GM12864 (cell line): ENCODE measurements at places on chromosomes 4 and X.
A peak's percentile ranks its signal among the peaks of the same experiment; 100 is the strongest.

DNA sequence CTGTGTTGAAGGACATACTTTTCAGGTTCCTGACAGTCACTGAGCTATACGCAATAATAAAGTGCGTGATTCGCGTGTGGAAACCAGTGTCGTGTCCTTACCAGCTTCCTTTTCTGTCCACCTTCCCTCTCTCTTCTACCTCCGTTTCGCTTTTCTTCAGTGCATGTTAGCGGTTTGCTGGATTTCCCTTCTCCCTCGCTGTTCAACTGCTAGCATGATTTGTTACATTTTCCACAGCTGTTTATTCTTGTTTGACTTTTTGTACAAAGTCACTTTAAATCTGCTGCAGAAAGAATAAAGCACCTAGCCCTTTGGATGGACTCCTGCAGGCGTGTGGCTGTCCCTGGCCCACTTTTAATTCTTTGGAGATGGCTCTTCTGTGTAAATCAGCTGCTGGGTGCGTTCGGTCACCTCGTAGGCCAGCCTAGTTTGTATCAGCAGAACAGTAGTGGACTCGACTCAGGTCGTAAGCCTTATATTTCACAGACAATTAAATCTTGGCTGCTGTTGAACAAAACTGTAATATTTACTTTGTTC lies 8.9 kb upstream of the HAND2 start:
- no peak for DNase-seq

GRCh38 chrX:125605145-125605544 lies 285.5 kb downstream of the TEX13C start:
- DNase-seq: no peak

- DNase-seq: no peak
Measured at GRCh38 chr4:78650106-78651024, 98.8 kb downstream of the ANXA3 start.

DNA sequence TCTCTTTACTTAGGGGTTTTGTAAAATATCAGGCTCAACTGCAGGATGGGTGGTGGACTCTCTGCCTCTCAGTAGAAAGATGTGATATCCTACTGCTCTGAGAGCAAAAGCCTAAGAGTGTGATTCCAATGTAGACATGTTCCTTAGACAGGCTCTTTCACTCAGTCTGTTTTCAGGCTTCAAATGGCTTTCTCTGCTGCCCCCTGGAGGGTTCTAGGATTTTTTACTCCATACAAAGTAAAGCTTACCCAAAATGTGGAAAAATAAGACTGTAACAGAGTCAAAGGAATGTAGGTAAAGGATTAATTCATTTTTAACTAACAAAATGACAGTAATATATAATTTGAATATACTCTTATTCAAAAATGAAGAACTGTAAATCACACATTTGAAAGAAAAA lies 32.1 kb downstream of the ZGRF1 start:
- no peak for DNase-seq

GRCh38 chr4:15333692-15334633 lies 93.9 kb upstream of the C1QTNF7 start:
- no peak for DNase-seq

DNA sequence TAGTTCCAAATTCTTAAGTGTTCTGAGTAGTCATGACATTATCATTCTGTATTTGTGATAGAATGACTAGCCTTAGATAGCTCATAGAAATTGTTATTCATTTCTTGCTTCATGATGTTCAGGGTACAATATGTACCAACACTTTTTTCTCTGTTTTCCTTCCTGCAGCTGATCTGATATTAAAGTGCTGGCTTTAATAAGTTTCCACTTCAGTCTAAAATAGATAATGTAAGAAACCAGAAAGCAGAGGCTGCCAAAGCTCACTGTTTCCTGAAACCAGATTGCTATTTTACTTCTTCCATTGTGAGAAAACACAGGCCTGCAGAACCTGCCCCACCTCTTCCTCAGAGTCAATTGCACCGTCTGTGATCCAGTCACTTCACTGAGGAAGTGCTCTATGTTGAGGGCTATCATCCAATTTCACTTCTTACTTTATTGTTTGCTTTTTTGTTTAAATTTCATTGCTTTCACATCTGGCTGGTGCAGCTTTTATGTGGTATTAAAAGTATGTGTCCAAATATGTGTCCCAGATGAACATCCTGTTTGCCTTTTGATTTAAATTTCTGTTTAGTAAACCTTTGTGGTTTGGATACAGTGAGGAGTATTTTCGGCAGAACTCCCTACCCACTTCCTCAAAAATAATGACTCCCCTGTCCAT lies 652.1 kb downstream of the ANKRD50 start:
- peak; percentile 2 for DNase-seq

DNA sequence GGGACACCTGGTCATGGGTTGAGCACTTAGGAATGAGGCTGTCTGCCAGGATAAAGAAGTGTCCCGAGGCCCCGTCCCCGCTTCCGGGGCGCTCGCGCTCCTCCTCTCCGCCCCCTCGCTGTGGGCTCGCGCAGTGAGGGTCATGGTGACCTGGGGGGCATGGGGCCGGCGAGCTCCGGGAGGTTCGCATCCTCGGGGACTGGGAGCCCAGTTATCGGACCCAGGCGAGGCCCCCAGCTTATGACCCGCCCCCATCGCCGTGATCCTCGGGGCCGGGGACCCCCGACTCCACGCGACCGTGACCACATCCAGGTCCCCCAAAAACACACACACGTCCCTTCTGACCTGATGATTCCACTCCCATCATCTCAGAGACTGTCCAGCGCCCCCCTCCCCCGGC lies 35.3 kb upstream of the SRPX start:
- DNase-seq: no peak

DNA sequence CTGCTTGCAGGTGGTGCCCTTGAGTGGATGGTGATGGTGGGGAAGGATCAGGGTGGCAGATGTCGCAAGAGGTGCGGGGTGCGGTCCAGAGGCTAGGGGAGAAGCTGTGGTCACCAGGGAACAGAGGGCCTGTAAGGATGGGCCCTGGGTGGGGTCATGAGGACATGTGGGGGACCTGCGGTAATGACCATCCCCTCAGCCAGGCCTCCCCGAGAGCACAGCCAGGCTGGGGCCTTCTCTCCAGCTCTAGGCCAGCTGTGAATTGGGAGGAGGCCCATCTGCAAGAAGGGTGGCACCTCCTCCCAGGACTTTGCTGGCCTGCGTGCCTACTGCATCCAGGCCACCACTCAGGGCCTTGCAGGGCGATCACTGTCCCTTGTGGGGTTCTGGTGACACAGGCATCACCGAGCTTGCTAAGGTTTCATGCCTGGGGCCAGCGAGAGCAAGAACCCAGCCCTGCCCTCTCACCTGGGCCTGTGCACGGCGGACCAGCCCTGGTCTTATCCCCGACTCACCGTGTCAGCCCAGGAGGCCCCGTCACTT lies 34.1 kb upstream of the MXD4 start:
- no peak for DNase-seq

- DNase-seq: no peak
Measured at GRCh38 chr4:103405415-103405814, 207.3 kb upstream of the CENPE start.

DNA sequence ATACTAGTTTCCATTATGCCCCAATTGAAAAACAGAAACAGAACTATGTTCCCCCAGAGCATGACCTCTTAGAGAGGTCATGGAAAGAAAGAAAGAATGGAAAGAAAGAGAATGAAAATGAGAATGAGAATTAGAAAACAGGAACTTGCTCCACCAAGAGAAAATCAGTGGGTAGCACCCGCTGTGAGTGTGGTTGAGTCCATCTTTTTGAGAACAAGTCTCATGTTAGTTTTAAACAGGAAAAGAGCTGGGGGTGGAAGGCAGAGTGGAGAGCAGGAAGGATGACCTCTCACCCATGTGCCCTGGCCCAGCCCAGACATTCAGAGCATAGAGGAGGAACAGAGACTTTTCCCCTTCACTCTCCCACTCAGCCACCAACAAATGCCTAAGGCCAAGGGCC lies 4.9 kb downstream of the GSX2 start:
- no peak for DNase-seq
